Adrenal gland (tissue), 19 donors: ENCODE measurements at places on chromosomes 1 and 21.

DNA sequence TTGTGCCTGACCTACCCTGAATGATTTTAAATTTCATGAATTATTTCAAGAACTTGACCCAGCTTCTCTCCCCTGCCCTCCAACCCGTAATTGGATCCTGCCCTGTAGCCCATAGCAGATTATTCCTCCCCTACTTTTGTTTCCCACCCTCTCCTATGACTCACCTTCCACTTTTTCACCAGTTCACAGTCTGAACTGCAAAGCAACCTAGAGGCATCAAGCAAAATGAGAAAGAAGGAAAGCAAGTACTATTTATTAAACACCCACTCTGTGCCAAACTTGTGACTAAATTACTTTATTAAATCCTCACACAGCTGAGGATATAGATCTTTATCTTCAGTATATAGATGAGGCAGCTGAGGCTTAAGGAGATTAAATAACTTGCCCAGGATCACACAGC, 20.7 kb upstream of the IKBKE start:
- no peak for DNase-seq

GRCh38 chr1:118154220-118154619, 30.8 kb downstream of the SPAG17 start:
- no peak for DNase-seq

GRCh38 chr1:234315091-234315541, 58.1 kb upstream of the COA6 start:
- DNase-seq, result no peak

DNA sequence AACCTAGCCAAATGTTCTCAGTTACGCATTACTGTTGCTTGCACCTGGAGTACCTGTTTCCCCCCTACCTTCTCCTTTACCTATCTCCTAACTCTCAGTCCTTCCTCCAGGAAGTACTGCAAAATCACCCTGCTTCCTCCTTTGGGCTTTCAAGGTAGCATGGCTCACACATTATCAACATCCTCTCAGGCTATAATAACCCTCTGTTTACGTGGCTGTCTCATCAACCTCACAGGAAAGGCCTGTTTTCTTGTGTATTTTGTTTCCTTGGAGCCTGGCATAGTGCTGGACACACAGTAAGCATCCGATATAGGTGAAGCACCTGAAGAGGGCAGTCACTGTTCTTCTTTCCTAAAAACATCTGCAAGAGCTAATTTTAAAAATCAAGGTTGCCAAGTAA, 32.7 kb upstream of the ANGPTL7 start:
- no peak for DNase-seq
